ENCODE measurements at places on chromosomes 4 and X.

DNA sequence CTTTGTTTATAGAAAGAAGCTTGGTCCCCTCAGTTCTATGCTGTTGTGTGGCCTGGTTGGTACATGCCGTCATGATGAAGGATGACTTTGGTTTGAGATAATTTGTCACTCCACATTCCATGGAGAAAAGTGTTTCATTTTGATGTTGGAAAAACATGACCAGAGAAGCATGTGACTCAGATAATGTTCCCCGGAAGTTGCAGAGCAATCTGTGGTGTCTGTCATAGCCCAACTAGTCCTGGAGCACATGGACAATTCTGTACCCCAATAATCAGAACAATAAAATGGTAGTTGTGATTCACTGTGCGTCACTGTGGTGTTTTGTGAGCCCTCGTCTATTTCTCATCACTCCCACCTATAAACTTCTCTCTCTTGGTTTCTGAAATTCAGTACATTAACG is 85.1 kb downstream of the PDK3 start:
- DNase-seq = no peak

DNA sequence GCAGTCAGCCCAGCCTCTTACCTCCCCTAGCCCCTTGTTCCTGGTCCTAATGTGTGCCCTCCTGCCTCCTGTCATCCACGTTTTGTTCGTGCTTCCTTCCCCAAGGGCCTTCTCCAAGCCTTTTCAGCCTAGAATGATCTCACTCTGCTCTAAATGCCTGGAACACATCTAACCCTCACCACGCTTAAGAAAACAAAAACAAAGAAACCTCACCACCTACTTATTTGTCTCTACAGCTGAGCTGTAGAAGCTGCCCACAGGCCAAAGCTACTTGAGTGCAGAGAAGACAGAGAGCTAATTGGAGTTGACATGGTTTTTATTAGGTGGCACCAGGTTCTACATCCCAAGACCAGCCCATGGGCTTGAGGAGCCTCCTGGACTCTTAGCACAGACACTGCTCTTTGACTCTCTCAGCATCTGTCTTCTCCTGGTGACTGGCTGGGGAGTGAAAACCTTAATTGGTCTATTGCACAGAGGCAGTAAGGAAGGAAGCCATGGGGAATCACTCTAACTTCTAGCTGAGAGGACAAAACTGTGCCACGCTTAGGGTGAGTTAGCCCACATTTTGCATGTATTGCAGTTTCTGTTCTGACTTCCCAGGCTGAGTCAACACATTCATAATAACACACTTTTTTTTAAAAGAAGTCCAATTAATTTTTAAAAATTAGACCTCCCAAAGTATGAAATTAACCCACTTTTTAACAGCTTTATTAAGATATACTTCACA is 52.3 kb upstream of the PDK3 start:
- DNase-seq = no peak

DNA sequence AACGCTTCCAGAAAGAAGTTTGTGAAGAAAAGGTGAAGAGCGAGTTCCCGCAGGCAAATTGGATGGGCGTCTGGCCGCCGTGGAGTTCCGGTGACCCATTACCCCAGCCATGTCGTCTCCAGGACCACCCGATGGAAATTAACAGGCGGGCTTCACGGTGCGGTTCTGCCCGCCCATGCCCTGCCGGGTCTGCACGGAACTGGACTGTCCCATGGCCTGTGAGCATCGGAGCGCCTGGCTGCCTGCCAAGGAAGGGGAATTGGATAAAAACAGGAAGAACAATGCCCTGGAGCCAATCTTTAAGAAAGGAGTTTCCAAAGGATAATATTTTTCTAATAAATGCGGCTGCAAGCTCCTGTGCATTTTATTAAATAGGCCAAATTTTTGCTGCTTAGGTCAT is 319.8 kb upstream of the SLC7A11 start:
- no peak for DNase-seq

GRCh38 chr4:64497491-64497890 is 88.2 kb upstream of the TECRL start:
- no peak for DNase-seq

- no peak for DNase-seq
Observed at GRCh38 chr4:55866290-55866907, 13.0 kb downstream of the EXOC1 start.

DNA sequence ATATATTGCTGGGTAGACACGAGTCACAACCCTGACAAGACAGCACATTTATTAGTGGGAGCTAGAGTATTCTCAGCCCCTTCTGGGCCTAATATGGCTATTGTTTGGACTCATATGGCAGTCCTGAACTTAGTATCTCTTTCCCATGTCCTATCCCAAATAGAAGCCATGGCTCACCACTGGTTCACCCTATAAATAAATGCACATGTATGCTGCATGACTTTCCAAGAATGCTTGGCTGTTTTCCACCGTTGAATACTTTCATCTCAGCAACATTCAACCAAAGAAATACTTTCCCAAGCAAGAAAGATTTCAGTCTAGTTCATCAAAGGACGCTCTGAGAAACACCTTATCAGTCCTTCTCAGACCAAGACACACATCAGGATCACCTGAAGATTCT is 36.7 kb downstream of the SMPX start:
- DNase-seq = no peak

GRCh38 chrX:103927030-103927429 is 35.4 kb upstream of the TMSB15B start:
- no peak for DNase-seq

- DNase-seq = no peak
Observed at GRCh38 chr4:121360495-121360894, 20.3 kb downstream of the QRFPR start.

DNA sequence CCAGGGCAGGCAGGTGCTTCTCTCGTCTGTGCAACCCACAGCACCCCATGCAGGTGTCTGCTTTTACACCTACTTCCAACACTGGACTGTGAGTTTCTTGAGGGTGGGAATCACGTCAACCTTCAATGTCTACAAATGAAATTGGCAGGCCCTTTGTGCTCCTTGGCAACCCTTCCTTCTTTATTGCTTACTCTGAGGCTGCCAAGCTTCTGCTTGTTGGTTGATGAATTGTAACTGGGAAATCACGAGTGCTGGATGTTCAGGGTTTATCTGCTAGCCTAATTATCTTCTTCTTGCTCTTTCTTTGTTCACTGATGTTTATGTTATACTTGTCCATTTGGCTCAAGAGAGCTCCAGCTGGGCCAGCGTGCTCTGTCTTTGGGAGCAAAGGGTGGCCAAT is 2.5 kb upstream of the DGAT2L6 start:
- no peak for DNase-seq

DNA sequence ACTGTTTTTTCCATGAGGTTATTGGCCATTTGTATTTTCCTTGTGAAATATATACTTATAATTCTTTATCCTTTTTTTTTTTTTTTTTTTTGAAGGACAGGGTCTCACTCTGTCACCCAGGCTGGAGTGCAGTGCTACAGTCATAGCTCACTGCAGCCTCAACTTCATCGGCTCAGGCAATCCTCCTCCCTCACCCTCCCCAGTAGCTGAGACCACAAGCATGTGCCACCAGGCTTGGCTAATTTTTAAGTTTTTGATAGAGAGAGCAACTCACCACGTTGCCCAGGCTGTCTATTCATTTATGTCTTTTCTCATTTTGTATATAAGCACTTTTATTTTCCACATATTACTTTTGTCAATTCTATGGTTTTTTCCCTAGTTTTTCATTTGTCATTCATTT is 16.8 kb downstream of the RBPJ start:
- no peak for DNase-seq

GRCh38 chr4:153439831-153440230 is 26.3 kb upstream of the TMEM131L start:
- DNase-seq = no peak

- DNase-seq = no peak
Observed at GRCh38 chrX:101918751-101919150, 13.1 kb downstream of the ZMAT1 start.

- no peak for DNase-seq
Observed at GRCh38 chr4:57877047-57877458, 766.9 kb upstream of the IGFBP7 start.

GRCh38 chr4:11050766-11051165 is 366.2 kb upstream of the CLNK start:
- no peak for DNase-seq

DNA sequence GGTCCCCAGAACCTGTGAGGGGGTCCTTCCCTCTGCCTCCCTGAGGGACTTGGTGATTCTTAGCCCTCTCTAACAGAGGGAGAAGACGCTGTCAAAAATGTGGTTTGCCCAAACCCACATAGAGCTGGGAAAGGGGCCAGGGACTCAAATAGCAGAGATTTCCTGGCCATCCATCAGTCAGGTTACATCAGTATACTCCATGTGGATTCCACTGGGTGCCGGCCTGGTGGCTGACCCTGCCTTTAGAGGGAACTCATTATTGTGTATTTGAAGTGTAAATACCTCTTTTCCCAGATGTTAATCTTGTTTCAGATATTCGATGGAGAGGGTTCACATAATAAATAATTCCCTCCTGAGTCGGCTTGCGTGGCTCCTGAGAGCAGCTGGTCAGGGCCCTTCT is 130.3 kb downstream of the TBL1X start:
- DNase-seq = no peak

GRCh38 chr4:78372355-78372988 is 179.1 kb upstream of the ANXA3 start:
- no peak for DNase-seq

GRCh38 chr4:52984462-52984881 is 122.4 kb downstream of the RASL11B start:
- no peak for DNase-seq

- DNase-seq = no peak
Observed at GRCh38 chr4:35038845-35039244, 1205.5 kb downstream of the ARAP2 start.

- DNase-seq = no peak
Observed at GRCh38 chrX:108029928-108030711, 14.7 kb upstream of the VSIG1 start.

DNA sequence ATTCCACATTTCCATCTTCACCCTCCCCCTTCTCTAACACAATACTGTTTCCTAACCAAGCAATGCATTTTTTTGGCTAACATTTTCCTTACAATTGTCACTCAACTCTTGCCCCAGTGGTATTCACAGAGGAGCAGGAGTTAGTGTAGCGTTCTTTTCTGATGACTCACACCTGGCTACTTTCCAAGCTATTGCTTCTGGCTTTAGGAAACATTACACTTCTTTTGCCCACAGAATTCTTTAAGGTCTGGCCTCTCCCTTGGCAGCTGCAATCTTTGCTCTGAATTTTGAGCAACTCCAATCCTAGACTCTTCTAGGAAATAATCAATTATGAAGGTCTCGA is 27.5 kb upstream of the PDGFC start:
- DNase-seq = no peak

DNA sequence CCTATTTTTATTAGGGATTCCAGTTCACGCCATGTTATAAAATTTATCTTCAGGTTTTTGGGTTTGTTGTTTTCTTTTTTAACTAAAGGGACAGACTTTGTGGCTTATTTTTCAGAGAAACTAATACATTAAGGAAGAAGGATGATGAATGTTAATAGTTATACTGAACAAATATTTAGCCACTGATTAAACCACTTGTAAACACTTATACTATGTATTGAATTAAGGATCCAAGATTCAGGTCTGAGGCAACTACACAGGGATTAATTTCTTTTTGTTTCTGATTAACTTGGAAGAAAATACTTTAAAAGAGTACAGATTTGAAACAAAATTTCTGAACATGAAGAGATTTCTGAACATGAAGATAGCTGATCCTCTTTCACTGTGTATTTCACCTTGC is 82.8 kb upstream of the NAP1L5 start:
- no peak for DNase-seq

- DNase-seq = no peak
Observed at GRCh38 chrX:12867685-12868084, 813 bp downstream of the TLR7 start.

DNA sequence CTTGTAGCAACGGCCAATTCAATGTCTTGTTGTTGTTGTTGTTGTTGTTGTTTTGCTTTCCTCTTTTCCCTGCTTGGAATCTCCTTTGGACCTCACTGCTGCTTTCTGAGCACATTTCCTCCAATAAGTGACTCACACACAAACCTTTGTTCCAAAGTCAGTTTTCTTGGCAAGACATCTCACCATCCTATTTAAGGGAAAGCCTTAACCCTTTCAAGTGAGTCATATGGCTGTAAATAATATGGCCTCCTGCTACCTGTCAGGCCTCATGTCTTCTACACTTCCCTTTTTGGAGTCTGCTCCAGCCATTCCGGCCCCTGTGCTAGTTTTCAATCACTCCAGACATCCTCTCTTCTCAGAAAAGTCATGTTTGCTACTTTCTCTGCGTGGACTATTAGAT is 79.5 kb upstream of the MAGEB10 start:
- DNase-seq = no peak

GRCh38 chr4:8019396-8020365 is 80.0 kb upstream of the AFAP1 start:
- peak; percentile 84 for DNase-seq

GRCh38 chr4:45741897-45742296 is 382.0 kb downstream of the GABRG1 start:
- no peak for DNase-seq

- DNase-seq = no peak
Observed at GRCh38 chrX:103615781-103616371, 8.1 kb downstream of the TCEAL3 start.

DNA sequence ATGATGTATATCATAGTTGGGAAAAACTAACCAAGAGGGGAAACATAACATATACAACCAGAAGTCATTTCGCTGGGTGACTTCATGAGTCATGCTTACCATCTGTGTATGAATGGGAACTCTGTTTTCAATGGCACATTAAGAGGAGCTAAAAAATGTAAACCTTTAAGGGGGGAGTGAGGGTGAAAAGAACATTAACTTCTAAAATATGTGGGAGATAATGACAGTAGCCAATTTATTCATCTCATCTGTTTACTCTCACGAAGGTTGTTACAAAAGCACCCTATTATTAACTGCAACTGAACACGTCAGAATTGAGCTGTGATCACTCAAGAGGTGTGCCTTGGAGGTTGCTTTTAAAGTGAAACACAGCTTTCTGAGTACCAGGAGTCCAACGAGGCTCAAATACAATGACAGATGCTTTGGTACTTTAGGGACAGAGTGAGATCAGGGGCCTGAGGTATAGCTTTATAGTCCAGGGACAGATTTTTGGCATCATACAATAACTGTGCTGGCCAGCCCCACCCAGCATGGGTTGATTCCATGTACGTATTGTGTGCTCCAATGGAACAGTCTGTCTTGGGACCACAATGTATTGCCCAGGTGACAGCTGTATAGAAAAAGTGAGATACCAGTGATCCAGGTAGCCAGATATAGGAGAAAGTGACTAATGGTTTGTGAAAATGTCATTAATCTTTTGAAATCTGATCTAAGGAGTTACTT is 107.3 kb downstream of the AMMECR1 start:
- DNase-seq = no peak
